ENCODE measurements at places on chromosomes 7 and 10. TPM values are rescaled to one million over a fixed set of nuclear protein-coding genes. Genes with fewer than 3 reads are reported as not detected.

GRCh38 chr7:130218806-130219620 lies 11.4 kb downstream of the SSMEM1 start:
- DNase-seq: no peak

DNA sequence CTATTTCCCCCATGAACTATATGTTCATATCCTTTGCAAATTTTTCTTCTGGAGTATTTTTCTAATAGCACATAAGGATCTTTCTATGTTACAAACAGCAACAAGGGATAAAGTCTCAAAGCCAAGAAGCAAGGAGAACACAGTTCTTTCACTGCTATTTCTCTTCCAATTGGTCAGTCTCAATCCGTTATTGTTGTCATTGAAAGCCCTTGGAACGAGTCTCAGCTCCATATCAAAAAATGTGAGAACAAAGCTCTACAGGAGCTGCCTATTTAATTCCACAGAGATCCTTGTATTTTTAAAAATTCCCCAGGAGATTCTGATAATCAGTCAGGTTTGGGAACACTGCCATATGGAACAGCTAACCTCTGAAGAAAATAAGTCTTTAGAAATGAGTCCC lies 15.7 kb downstream of the SLC35B4 start:
- no peak for DNase-seq

The KIAA1549 gene
- 2.4 TPM for total RNA-seq

- DNase-seq: no peak
Observed at GRCh38 chr10:97048649-97049427, 136.9 kb downstream of the SLIT1 start.
